NK-92 treated with Interleukin-12 subunit alpha and Interleukin-12 subunit beta, amount 100 ng/mL, for 24 hours (cell line): ENCODE measurements at places on chromosomes 13 and 19.
A peak's percentile ranks its signal among the peaks of the same experiment; 100 is the strongest.

- DNase-seq, result no peak
These were observed 66.0 kb downstream of the ABCC4 start for GRCh38 chr13:95235199-95235756.

DNA sequence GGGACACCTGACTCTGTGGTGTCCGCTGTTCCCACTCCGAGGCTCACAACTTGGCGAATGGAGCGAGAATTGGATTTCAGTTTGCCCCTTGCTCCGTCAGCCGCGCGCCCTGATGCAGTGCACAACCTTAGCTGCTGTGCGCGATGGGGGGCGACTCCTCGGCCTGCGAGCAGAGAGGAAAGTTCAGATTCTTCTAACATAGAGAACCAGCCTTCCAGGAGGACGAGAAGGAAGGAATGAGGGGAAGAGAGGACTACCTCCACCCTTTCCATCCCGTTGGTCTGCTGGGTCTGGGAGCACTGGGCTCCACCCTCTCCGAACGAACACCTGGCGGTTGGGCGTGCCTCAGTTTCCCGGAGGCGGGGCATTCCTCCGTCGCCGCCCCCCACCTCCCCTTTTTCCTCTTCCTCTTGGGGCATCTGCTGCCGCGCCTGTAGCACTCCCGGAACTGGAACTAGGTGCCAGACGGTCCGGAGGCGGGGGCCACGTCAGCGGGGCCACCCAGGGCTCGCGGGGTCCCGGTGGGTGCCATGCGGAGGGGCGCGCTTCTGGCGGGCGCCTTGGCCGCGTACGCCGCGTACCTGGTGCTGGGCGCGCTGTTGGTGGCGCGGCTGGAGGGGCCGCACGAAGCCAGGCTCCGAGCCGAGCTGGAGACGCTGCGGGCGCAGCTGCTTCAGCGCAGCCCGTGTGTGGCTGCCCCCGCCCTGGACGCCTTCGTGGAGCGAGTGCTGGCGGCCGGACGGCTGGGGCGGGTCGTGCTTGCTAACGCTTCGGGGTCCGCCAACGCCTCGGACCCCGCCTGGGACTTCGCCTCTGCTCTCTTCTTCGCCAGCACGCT, at the start of gene KCNK6:
Gene KCNK6, plus strand, starts transcription at position 425 of the 838 bp plus-strand sequence. Its CDS starts 106 bp downstream, at position 531.
- no peak for DNase-seq

DNA sequence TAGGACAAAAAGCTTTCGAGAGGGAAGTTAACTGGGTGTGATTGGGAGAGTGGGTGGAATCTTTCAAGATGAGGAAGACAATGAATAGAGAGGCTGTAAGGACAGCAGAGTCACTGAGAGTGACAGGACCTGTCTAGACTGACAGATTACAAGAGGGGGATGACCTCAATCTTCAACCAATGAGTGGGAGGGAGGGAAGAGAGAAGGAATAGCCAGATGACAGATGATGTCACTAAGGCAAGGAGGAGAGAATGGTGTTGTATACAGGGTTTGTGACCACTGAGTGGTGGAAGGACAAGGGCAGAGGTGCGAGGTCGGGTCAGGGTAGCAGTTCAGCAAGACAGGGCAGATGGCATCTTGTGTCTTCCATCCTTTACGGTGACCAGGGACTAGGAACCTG, 5.8 kb upstream of the ILF3 start:
- no peak for DNase-seq

GRCh38 chr13:45222516-45222915, 21.7 kb upstream of the KCTD4 start:
- DNase-seq, result no peak

- DNase-seq, result no peak
These were observed 52.1 kb upstream of the AMER2 start for GRCh38 chr13:25224151-25224550.

GRCh38 chr13:77891486-77891885, 27.1 kb downstream of the EDNRB start:
- DNase-seq, result no peak

GRCh38 chr13:94030415-94031119, 448.9 kb downstream of the DCT start:
- DNase-seq, result no peak

DNA sequence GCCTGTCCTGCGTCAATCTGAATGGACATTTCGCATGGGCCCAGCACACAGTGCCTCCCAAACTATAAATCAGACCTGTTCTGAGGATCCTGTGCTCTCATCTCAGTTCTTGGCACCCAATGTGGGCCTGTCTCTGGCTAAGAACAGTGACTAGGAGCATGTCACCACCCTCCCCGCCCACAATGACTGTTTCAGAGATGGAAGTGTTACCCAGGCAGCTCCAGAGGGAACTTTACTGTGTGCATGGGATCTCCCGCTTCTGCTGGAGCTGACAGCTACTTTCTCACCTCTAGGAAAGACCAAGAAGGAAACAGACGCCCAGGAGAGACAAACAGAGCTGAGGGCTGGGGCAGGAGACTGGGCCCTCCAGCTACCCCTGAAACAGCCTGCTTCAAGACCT, 45.0 kb downstream of the KCTD15 start:
- DNase-seq, result no peak

GRCh38 chr13:30164146-30164545, 143.2 kb downstream of the KATNAL1 start:
- DNase-seq, result no peak

GRCh38 chr19:48258350-48258749, 2.6 kb upstream of the CARD8 start:
- DNase-seq, result peak; percentile 6

DNA sequence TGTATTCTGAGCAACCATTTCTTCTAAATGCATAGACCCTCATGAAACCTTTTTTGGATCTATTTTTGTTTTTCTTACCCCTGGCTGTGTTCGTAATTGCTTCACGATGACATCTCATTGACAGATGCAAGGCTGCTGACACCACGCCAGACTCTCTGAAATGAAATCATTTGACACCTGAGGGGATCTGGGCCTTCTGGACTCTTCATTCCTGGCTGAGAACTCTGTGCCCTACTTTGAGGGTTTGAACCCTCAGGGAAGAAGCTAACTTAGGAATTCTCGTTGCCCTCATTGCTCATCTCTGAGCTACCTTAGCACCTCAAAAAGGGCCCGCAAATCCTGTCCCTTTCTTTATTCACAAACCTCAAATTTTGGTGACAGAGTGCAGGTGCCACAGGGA, 40.5 kb upstream of the NBEA start:
- DNase-seq, result no peak

- DNase-seq, result no peak
These were observed 94.4 kb downstream of the URI1 start for GRCh38 chr19:30036154-30037129.

DNA sequence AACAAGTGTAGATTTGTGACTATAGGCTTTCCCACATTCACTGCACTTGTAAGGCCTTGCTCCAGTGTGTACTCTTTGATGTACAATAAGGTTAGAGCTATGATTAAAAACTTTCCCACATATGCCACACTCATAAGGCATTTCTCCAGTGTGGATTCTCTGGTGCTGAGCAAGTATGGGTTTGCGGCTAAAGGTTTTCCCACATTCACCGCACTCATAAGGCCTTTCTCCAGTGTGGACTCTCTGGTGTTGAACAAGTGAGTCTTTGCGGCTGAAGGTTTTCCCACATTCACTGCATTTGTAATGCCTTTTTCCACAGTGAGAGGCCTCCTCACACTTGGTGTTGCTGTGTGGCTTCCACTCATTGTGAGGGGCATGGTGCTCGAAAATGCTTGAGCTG, 3.7 kb downstream of the ZNF772 start:
- DNase-seq, result no peak

DNA sequence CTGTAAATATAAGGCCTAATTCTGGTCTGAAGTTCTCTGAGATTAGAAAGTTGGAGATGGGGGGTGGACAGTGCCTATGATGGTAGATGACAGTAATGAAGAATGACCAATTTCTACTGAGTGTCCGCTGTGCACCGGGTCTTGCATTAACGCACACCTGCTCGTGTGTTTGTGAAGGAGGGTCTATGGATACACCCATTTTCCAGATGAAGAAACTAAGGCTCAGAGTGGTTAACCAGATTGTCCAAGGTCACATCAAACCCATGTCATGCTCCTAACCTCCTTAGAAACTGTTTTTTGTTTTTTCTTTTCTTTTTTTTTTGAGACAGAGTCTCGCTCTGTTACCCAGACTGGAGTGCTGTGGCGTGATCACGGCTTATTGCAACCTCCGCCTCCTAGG, 13.7 kb downstream of the AXL start:
- no peak for DNase-seq

DNA sequence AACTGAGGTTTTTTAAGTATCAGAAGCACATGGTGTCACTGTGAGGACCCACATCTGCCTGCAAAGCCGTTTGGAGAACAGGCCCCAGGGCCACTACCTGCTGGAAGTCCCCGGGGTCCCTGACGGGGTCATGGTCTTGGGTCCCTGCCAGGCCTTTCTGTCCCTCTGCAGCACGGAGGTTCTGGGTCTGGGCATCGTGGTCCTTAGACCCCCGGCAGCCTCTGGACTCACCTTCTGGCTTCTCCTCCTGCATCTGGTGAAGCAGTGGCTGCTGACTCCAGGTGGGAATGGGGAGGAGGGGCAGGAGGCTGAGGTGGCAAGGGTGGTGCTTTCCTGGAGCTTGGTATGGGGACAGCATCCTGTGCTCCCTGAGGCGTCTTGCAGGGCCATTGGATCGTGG, 198.6 kb downstream of the TEX29 start:
- no peak for DNase-seq

- no peak for DNase-seq
These were observed 11.9 kb upstream of the PLAUR start for GRCh38 chr19:43681821-43682220.

DNA sequence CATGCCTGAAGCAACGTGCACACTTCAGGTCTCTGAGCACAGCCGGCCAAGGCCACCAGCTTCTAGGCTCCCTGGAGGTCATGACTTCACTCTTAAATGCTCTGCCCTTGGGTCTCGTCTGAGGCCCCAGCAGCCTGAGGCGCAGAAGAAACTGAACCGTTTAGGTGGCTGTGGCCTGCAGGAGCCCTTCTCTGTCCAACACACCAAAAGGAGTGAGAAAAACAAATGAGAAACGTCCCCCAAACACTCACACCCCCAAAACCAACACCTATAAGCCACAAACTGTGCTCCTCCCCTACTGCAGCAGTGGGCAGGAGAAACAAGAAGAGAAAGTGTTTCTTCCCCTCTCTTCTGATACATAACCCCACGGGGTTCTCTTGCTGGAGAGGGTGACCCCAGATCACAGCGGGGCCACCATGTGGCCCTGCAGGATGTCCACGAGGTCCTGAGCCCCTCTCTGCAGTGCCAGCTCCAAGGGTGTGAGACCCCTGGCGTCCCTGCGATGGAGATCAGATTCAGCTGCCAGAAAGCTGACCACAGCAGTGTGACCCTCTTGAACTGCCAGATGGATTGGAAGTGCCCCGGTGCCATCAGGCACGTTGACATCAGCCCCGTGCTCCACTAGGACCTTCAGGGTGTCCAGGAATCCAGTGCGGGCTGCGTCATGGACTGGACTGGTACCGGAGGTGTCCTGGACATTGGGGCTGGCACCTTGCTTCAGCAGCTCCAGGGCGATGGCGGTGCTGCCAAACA, 1.0 kb upstream of the KRI1 start:
- DNase-seq, result peak; percentile 67

GRCh38 chr19:1073956-1074517, 7.1 kb downstream of the ARHGAP45 start:
- no peak for DNase-seq

- DNase-seq, result no peak
These were observed 577 bp downstream of the ZNF181 start for GRCh38 chr19:34734537-34735103.

DNA sequence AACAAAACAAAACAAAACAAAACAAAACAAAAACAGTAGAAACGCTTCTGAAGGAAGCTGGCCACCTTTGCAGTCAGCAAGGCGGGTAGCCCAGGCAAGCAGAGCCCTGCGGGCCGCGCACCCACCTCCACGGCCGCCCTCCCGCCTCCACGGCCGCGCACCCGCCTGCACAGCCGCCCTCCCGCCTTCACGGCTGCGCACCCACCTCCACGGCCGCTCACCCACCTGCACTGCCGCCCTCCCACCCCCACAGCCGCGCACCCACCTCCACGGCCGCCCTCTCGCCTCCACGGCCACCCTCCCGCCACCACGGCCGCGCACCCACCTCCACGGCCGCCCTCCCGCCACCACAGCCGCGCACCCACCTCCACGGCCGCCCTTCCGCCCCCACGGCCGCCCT, 9.0 kb upstream of the TIMM13 start:
- DNase-seq, result no peak

GRCh38 chr13:38602266-38602665, 84.6 kb upstream of the FREM2 start:
- DNase-seq, result no peak

DNA sequence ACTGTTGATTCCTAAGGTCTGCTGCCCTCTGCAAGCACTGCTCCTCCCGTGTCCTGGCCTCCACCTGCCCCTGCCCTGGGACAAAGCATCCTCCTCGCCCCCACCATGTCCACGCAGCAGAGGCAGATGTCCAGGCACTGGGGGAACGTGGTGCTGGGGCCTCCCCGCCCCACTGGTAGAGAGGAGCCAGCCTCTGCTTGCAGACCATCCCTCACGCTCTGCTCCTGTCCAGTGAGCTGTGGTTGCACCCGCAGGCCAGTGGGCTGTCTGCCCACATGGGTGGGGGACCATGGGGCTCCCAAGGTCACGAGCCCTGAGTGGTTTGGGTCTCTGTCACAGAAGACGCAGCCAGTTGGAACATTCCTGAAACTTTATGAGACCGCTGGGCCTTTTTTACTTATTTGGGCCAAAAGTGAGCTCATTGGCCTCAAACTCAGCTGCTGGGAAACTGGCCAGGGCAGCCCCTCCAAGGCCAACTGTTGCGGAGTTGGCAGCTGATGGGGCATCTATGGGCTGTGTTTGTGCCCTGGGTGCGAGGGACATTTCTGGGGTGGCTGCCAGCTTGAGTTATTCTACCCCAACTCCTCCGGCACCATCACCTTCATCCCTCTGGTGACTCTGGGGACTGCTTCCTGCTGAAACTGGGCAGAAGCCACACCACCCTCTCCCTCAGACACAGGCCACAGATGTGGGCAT, 64.8 kb upstream of the F7 start:
- no peak for DNase-seq

DNA sequence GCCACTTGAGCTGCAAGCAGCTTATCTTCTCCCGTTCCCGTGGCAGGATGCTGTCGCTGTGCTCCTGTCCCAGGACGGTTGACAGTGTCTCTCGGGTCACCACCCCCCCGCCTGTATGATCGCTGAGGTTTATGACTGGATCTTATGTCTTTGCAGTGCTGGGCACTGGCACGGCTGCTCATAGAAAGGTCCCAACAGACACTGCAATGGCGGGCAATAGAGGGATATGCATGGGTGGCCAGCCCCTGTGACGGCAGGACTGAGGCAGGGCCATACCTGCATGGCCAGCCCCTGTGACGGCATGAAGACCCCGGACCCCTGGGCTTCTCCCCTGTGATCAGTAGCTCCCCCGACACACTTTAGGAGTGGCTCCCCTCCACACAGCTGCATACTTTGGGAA, 307.2 kb downstream of the TEX29 start:
- DNase-seq, result no peak

- DNase-seq, result no peak
These were observed at the start of gene KLK5 for GRCh38 chr19:50952910-50953309. Gene KLK5, minus strand, starts transcription at chr19:50953038. Its CDS starts 381 bp downstream, at chr19:50952657.
